ENCODE measurements at places on chromosomes 13 and 19. TPM values are rescaled to one million over a fixed set of nuclear protein-coding genes. Genes with fewer than 3 reads are reported as not detected.

ZNF850 gene
- 2.9 TPM for total RNA-seq

ZNF773 gene
- 5.7 TPM for total RNA-seq

APC2 gene
- total RNA-seq = 5.9 TPM

DNAJC3 gene
- total RNA-seq = 60.5 TPM

NRTN gene
- total RNA-seq = 1.4 TPM

MCEMP1 gene
- total RNA-seq = not detected

DCT gene
- 0.95 TPM for total RNA-seq

ACTN4 gene
- total RNA-seq = 566 TPM

PCSK4 gene
- 4.9 TPM for total RNA-seq

ZNF99 gene
- total RNA-seq = not detected

SYNGR4 gene
- total RNA-seq = 0.41 TPM

WDR87 gene
- total RNA-seq = not detected

C19orf53 gene
- 49.5 TPM for total RNA-seq

MUC16 gene
- total RNA-seq = not detected

CCDC169 gene
- total RNA-seq = 0.84 TPM

SHKBP1 gene
- 70.6 TPM for total RNA-seq

Measured in mucosa of descending colon (tissue), 3 donors.